ENCODE measurements at places on chromosomes 7 and 10.

GRCh38 chr10:29496341-29497162 lies 138.2 kb downstream of the SVIL start:
- DNase-seq = peak; percentile 94

- no peak for DNase-seq
Observed at GRCh38 chr7:72406820-72407403, 5.2 kb downstream of the CALN1 start.

- no peak for DNase-seq
Observed at GRCh38 chr7:2154121-2154520, 78.6 kb downstream of the MAD1L1 start.

GRCh38 chr7:105046414-105046813 lies 32.4 kb downstream of the KMT2E start:
- no peak for DNase-seq

- DNase-seq = no peak
Observed at GRCh38 chr7:155203882-155204691, 93.6 kb upstream of the INSIG1 start.

- DNase-seq = no peak
Observed at GRCh38 chr7:6156734-6157133, 115.7 kb downstream of the CYTH3 start.

DNA sequence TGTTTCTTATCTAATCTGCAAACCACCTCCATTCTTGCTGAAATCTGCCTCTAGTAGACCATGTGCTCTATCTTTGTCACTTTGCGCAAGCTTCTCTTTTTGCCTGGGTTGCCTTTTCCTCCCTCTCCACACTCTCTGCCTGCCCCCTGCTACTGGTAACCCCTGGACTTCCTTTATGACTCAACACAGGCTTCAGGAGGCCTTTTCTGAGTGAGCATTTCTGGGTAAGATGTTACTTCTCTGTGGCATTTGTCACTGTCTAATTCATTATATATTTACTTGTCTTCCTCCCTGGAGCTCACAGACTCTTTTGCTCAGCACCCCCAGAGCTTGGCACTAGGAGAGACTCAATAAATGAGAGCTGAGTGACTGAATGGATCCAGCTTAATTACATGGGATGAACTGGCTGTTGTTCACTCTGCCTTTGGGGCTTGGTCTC lies 8.4 kb downstream of the GOLGA7B start:
- DNase-seq = no peak

GRCh38 chr7:53070883-53071282 lies 35.5 kb downstream of the POM121L12 start:
- no peak for DNase-seq

GRCh38 chr7:3005257-3005656 lies 38.4 kb downstream of the CARD11 start:
- no peak for DNase-seq

GRCh38 chr7:44225566-44226395 lies 25.0 kb downstream of the YKT6 start:
- DNase-seq = no peak

GRCh38 chr7:158320328-158320727 lies 267.3 kb downstream of the PTPRN2 start:
- no peak for DNase-seq
